ENCODE measurements at places on chromosomes 6 and 20.

GRCh38 chr20:44491635-44492395, 16.1 kb downstream of the TTPAL start:
- H3K27ac ChIP-seq = peak overlapping the region; percentile 14
- H3K4me1 ChIP-seq = peaks cover 7% of the 10 kb centered on the region
- H3K27me3 ChIP-seq = no peaks in the 10 kb centered on the region
- H3K4me3 ChIP-seq = no peak overlapping the region
- no peak for DNase-seq

- no peaks in the 10 kb centered on the region for H3K36me3 ChIP-seq
- H3K27me3 ChIP-seq = peaks cover 23% of the 10 kb centered on the region
- DNase-seq = no peak
- peaks cover 17% of the 10 kb centered on the region for H3K4me1 ChIP-seq
- no peak overlapping the region for H3K27ac ChIP-seq
Observed at GRCh38 chr20:38735172-38735571, 10.9 kb downstream of the SLC32A1 start.

- DNase-seq = no peak
- no peaks in the 10 kb centered on the region for H3K36me3 ChIP-seq
- H3K27ac ChIP-seq = no peak overlapping the region
- H3K27me3 ChIP-seq = no peaks in the 10 kb centered on the region
- no peak overlapping the region for H3K4me3 ChIP-seq
Observed at GRCh38 chr20:32078791-32079190, 26.7 kb downstream of the HCK start.

DNA sequence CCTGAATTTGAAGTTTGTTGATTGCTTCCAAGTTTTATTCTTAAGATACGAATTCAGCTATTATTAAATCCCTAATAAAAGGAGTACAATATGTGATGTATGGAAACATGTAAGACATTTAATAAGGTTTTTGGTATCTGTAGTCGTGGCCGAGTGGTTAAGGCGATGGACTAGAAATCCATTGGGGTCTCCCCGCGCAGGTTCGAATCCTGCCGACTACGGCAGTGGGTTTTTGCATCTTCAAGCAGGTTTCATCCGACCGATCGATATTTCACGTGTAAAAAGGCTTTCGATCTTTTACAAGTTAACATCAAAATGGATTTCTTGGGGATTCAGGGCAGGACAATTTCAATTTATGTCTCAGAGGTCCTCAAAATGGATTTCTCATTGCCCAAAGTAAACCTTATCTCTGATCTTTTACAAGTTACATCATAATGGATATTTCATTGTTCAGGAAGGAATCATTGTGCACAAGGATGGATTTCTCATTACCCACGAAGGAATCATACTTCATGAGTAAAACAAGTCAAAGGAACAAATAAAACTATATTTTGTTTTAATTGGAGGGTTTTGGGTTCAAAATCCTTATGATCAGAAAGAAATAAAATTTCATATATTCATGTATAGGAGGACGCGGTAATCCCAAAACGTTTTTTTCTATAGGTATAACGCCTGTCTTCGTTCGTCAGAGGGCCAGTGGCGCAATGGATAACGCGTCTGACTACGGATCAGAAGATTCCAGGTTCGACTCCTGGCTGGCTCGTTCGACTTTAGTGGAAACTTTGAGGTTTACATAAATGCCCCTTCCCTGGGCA, 37.3 kb upstream of the BTN3A2 start:
- no peak overlapping the region for H3K27ac ChIP-seq
- peak; percentile 65 for DNase-seq
- no peak overlapping the region for H3K4me3 ChIP-seq
- H3K36me3 ChIP-seq = no peaks in the 10 kb centered on the region
- H3K4me1 ChIP-seq = peaks cover 21% of the 10 kb centered on the region

DNA sequence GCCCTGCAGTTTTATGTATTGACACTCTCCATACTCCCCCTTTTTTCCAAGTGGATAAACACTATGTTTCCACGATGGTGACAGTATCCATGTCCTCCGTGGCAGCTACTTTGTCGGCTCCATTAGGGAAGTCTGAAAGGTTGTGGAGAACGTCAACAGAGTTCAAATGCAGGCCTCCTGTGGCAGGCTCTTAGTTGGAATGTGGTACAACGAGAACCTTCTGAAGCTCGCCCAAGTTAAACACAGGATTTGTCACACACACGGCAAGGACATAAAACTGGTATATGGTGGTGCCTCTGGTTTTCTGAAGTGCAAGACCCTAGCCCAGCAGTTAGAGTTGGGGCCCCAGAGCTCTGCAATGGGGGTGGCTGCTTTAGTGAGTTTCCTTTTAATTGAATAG, 187.0 kb upstream of the TAB2 start:
- DNase-seq = no peak
- no peaks in the 10 kb centered on the region for H3K36me3 ChIP-seq
- H3K27me3 ChIP-seq = no peaks in the 10 kb centered on the region
- H3K27ac ChIP-seq = no peak overlapping the region
- H3K4me3 ChIP-seq = no peak overlapping the region

DNA sequence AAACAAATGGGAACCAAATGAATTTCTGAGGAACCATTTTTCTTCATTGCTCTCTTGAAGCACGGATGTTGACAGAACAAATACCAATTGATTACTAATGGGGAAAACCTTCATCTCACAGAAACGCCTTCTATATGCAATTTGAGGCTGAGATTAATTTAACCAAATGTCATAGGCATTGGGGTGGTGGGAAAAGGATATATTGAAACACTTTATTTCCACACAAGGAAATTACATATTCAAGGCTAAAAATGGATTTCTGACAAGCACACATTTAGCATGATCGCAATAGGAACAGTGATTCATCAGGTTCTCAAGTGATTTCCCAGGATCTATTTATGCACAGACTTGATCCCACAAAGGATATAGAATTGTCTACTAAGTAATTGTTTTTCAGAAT, 88.9 kb downstream of the COL12A1 start:
- no peak overlapping the region for H3K27ac ChIP-seq
- no peak overlapping the region for H3K4me3 ChIP-seq

GRCh38 chr6:155770313-155770712, 314.7 kb upstream of the NOX3 start:
- no peaks in the 10 kb centered on the region for H3K27me3 ChIP-seq
- H3K27ac ChIP-seq = no peak overlapping the region
- H3K4me1 ChIP-seq = no peaks in the 10 kb centered on the region
- DNase-seq = no peak
- H3K4me3 ChIP-seq = no peak overlapping the region

- no peak for DNase-seq
- no peaks in the 10 kb centered on the region for H3K27me3 ChIP-seq
- H3K4me1 ChIP-seq = no peaks in the 10 kb centered on the region
- H3K4me3 ChIP-seq = no peak overlapping the region
Observed at GRCh38 chr6:70821751-70822150, 135.1 kb downstream of the B3GAT2 start.

GRCh38 chr6:127078669-127079068, 39.8 kb upstream of the RSPO3 start:
- DNase-seq = no peak
- no peak overlapping the region for H3K27ac ChIP-seq
- no peak overlapping the region for H3K4me3 ChIP-seq
- no peaks in the 10 kb centered on the region for H3K36me3 ChIP-seq
- H3K27me3 ChIP-seq = no peaks in the 10 kb centered on the region
- no peaks in the 10 kb centered on the region for H3K4me1 ChIP-seq

DNA sequence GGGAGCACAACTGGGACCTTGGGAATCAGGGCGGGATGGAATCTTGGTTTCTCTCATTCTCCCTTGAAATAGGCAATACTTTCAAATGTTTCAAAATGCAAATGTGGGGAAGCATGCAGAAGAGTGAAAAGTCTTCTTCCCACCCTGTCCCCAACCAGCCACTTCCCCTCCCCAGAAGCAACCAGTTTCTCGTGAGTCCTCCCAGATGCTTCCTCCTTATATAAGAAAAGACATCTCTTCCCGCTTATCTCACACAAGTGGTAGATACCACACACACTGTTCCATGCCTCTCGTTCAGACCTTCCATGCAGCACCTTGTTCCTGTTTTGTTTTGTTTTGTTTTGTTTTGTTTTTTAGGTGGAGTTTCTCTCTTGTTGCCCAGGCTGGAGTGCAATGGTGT, 25.1 kb downstream of the HCK start:
- H3K36me3 ChIP-seq = no peaks in the 10 kb centered on the region
- no peak for DNase-seq
- no peaks in the 10 kb centered on the region for H3K4me1 ChIP-seq

- DNase-seq = no peak
- peak overlapping the region; percentile 71 for H3K4me3 ChIP-seq
Observed at GRCh38 chr6:33428224-33428965, 8.5 kb downstream of the SYNGAP1 start.

DNA sequence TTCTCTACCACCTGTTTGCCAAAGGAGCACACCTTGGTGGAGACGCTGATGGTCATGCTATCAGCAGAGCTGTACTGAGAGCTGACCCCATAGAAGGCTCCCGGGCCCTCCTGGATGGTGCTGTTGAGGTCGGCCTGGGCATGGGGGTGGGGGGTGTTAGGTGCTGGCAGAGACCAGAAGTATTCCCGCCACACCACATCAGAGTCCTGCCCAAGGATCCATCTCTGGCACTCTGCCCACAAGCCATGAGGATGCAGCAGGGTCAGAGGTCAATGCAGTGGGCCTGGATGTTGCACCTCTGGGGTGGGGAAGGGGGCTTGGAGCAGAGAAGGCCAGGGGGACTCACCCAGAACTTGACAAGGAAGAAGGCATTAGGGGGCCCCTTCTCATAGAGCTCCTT, 7.4 kb downstream of the RPL10A start:
- no peak for DNase-seq
- H3K27ac ChIP-seq = no peak overlapping the region
- peaks cover 5% of the 10 kb centered on the region for H3K36me3 ChIP-seq
- H3K27me3 ChIP-seq = no peaks in the 10 kb centered on the region
